A549 (cell line): ENCODE measurements at places on chromosomes 1 and 21.
A peak's percentile ranks its signal among the peaks of the same experiment; 100 is the strongest.

- DNase-seq, result no peak
These were observed 53.3 kb downstream of the PDE9A start for GRCh38 chr21:42706765-42707164.

GRCh38 chr1:168714012-168714411 is 15.0 kb downstream of the DPT start:
- DNase-seq, result no peak

GRCh38 chr1:32897082-32898049 is 3.8 kb downstream of the TMEM54 start:
- DNase-seq, result no peak

DNA sequence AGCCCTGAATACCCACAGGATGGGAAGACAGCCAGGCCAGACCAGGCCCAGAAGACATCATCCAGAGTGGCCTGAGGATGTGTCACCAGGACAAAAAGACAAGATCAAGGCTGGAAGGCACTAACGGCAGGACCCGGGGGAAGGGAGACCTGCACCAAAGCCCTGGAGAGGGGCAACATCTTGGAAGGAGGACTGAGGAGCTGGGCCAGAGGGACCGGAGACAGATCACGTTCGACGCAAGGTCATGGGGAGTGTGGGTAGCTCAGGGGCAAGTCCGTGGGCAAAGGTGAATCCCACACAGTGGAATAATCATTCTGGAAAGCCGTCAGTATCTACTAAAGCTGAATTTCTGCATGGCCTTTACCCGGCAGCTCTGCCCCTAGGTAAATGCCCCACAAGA is 478.6 kb downstream of the MATN1 start:
- no peak for DNase-seq

DNA sequence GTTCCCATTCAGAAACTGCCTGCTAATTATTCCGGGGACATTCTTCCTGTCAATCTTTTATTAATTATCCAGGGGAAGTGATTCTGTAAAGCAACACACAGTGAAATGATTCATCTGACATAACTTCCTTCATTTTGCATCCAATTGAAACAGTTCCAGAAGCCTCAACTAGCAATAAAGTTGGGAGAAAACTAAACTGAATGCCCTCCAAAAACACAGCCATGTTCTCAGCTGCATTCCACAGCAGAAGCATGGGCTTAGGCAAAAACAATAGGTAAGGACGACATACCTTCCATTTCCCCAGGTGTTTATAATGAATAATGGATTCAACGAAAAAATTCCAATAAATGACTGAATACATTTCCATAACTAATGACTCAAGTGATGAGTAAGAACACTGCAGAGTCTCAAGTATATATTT is 36.9 kb upstream of the TARBP1 start:
- DNase-seq, result no peak

GRCh38 chr1:54975356-54976108 is 4.9 kb upstream of the TMEM61 start:
- DNase-seq, result no peak

GRCh38 chr1:157880621-157881020 is 39.0 kb upstream of the CD5L start:
- DNase-seq, result no peak

- DNase-seq, result no peak
These were observed 17.0 kb downstream of the MRAP start for GRCh38 chr21:32315511-32316281.

DNA sequence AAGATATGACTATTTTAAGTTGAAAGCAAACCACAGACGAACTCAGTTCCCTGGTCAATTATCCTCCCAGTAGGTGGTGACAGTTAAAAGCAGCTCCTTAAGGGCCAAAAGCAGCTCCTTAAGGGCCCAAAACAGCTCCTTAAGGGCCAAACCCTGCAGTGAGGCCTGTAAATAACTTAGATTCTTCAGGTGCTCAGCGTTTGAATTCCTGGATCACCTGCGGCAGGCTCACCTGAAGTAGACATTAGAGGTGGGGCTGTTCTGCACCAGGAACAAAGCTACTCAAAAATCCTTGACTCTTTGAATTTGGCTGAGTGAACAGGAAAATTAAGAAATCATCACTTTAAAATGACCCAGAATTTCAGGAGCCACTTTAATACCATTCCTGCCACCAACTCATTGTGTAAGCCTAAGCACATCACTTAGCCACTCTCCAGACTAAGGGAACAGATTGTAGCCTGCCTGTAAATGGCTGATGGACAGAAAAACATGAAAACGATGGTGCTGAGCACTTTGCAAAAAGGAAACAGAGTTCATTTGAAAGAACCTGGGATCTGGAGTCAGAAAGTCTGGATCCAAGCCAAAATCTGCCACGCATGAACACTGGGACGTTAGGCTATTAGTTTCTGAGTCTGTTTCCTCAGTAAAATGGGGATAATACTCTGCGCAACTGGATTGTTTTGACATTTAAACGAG is 126.9 kb downstream of the LRIG2 start:
- DNase-seq, result no peak

GRCh38 chr1:109158433-109158832 is 44.5 kb downstream of the ELAPOR1 start:
- no peak for DNase-seq

DNA sequence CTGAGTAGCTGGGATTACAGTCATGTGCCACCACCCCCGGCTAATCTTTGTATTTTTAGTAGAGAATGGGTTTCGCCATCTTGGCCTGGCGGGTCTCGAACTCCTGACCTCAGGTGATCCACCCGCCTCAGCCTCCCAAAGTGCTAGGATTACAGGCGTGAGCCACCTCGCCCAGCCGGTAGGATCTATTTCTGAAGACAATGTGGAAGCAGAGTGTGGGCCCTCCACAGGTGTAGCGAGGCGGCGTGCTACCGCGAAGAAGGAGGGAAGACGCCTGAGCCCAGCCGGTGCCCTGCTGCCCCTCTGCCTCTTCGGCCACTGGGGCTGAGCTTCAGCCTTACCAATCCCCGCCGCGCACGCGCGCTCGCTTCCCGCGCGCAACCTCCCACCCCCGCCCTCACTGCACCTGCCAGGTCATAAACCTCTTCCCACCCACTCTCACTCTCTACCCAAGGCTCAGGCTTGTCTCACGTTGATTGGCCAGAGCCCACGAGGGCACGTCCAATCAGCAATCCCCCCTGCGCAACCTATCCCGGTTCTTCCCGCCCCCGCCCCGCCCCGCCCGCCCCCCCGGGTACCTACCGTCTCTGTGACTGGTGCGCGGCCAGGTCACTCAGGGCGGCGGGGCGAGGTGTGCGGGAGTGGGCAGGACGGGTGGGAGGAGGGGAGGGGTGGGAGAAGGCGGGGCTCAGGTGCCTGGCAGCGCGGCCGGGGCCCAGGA is 409 bp upstream of the HOOK1 start:
- DNase-seq, result peak; percentile 90

- no peak for DNase-seq
These were observed at the start of the genes SHE and TDRD10 for GRCh38 chr1:154502066-154502743. Gene SHE (minus strand): TSS chr1:154502412. CDS start chr1:154502026, 386 bp downstream. Gene TDRD10 (plus strand): TSS chr1:154502219. CDS start chr1:154506904, 4,685 bp downstream.

DNA sequence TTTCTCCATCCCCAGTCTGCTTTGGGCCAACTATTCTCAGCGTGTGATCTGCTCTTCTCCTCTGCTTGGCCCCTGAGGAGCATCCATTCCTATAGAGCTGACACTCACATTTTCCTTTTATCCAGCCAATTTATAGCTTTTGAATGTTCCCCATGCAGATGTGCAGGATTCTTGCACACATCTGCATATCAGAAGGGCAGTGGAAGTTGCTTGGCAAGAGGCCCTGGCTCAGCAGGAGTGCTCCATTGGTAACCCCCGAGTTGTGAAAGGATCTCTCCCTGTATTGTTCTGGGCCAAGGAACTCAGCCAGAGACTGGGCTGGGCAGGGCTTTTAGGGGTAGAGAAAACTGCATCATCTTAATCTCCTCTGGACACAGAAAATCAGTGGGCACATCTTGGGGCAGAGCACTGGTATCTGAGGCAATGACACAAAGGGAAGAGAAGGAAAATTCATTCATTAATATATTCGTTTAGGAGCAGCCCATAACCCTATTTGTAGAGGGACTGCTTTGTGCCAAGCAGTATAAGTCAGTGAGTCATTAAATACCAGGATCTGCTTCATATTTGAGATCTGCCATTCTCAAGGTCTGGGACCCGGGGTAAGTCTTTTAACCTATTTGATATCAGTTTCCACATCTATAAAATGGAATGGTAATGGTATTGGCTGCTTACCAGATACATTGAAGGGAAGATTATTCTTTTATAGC is 31.0 kb upstream of the BEND5 start:
- DNase-seq, result no peak

- no peak for DNase-seq
These were observed 31.3 kb upstream of the ACTN2 start for GRCh38 chr1:236654957-236655356.

DNA sequence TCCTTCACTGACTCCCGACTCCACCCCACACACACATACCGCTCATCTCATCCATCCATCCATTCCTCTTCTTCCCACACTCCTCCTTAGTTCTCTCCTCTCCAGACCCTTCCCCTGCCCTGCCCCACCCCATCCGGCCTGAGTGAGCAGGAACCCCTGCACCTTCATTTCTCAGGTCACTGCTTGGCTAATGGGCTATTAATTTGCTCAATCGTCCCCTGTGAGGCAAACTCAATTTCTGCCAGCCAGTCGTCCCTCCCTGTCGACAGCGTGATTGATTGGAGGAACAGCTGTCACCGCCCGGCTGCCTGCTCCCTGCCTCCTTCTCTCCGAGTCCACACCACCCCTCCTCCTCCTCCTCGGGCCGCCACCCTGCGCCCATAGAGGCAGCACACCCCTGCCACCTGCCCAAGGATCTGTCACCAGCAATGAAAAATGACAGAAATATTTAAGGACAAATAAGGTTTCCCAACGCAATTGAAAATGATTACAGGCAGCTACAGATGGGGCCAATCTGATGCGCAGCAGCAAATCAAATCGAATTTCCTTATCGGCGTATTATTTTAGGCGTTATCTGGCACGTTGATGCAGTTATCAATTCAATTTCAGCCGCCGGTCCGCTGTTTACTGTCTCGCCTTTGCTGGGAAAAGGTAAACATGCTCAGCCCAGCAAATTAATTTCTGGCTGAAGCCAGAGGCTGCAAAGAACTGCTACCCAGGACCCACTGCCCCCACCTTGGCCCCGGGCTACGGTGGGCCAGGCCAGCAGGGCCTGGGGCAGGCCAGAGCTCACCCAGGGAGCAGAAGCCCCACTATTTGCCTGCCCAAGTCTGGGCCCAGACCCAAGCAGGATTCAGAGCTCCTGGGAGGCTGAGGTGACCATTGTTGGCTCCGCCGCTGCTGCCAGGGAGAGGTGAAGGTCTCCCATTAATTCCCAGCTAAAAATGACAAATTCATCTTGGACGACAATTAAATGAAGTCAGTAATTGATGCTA is 71.3 kb downstream of the TMEM53 start:
- DNase-seq, result no peak

- DNase-seq, result no peak
These were observed 539.7 kb upstream of the DAB1 start for GRCh38 chr1:57963581-57963980.

GRCh38 chr1:176765608-176766007 is 302.6 kb downstream of the PAPPA2 start:
- DNase-seq, result no peak

DNA sequence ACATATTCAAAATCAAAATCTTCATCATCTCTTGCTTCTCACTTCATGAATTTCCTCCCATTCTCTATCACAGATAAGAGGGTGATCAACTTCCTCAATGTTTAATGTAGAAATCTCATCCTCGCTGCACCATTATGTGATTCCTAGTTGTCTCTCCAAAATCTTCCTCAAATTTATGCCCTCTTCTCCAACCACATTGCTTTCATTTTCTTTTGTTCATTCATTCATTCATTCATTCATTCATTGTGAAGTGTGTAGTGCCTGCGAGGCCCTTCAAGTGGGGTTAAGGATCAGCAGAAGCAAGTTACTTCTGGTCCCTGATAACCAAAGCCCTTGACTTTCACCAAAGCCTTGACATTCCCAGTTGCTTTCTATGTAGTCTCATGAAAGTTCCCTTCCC is 33.5 kb upstream of the HIVEP3 start:
- DNase-seq, result no peak

DNA sequence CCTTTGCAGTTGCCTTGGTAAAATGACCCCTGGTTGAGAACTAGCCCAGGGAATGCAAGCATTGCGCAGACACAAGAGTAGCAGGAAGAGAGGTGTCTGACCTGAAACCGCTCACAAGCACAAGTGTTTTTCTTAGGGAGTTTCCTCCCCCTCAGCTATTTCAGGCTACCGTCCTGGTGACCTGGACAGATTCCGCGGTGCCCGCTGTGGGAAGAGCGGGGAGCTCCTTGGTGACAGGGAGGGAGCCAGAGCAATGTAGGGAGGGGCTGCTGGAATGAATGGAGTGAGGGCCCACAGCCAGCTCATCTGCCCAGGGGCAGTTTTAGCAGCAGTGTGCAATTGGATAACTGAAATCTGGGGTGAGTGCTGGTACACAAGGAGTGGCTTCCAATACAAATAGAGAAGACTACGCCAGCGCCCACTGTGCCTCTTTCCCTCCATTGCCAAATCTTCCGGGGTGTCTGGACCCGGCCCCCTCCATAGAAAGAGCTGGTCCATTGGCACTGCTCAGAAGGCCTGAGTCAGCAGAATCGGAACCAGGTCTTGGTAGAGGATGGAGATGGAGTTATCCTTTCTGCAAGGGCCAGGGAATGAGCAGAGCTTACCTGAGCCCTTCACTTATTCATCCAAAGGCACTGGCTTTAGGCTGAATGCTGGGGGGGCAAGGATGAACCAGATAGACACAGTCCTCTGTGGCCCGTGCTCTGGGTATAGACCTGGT is 82.8 kb downstream of the TRABD2B start:
- no peak for DNase-seq

DNA sequence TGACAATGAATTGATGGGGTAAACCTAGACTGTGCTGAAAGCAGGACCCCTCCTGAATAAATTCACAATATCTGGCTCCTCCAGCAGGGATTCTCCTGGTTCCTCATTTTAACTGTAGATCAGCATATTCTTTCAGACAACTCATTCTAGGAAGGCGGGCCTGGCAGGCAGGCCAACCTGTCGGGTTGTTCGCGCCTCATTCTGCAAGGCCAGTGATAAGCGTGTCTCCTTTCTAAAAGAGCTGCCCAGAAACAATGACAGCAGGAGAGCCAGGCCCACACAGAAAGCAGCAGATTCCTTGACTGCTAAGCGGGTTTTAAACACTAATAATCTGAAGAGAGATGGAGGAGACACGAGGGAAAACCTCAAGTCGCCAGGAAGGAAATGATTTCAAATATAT is 70.0 kb downstream of the NTPCR start:
- DNase-seq, result no peak

GRCh38 chr21:28066596-28067387 is 925.9 kb downstream of the LTN1 start:
- DNase-seq, result no peak

- no peak for DNase-seq
These were observed 20.5 kb upstream of the CAPZB start for GRCh38 chr1:19505693-19506457.

- DNase-seq, result no peak
These were observed 21.9 kb downstream of the FAM3B start for GRCh38 chr21:41338455-41338854.

- DNase-seq, result no peak
These were observed 38.3 kb downstream of the OLFML2B start for GRCh38 chr1:161985301-161985822.

DNA sequence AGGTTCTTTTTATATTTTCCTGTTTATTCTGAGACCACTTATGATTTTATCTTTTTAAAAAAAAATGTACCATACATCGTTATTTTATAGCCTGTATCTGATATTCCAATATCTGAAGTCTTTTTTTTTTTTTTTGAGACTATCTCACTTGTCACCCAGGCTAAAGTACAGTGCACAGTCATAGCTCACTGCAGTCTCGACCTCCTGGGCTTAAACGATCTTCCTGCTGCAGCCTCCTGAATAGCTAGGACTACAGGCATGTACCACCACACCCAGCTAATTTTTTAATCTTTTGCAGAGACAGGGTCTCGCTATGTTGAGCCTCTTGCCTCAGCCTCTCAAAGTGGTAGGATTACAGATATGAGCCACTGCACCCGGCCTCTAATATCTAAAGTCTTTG is 25.1 kb downstream of the BCAR3 start:
- no peak for DNase-seq
